ENCODE measurements at places on chromosomes 5 and 9.

DNA sequence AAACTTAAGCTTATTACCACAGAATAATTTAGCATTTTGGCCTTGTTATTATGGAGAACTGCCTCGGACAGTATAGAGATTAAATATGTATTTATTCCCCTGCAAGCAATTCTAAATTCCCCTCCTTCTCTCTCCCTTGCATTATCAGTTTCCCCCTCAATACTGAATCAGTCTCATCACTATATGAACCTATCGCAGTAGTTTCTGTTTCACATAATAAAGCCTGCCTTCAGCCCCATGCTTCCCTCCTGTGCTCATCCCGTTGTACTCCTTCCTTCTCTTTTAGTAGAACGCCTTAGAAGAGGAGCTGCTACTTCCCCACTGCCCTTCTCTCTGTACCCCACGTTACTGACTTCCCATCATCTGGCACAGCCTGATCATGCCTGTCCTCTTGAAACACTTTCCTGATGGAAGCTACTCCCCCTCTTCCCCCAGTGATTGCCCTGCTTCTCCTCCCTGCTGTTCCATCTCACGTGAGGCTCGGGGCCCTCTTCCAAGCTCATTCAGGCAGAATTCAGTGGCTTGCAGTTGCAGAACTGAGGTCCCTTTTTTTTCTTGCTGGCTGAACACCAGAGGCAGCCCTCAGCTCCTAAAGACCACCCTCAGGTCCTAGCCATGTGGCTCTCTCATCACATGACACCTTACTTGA, 93.4 kb downstream of the PPIC start:
- DNase-seq, result no peak

- DNase-seq, result peak; percentile 69
These were observed 1.3 kb downstream of the GABBR2 start for GRCh38 chr9:98707166-98708102.

DNA sequence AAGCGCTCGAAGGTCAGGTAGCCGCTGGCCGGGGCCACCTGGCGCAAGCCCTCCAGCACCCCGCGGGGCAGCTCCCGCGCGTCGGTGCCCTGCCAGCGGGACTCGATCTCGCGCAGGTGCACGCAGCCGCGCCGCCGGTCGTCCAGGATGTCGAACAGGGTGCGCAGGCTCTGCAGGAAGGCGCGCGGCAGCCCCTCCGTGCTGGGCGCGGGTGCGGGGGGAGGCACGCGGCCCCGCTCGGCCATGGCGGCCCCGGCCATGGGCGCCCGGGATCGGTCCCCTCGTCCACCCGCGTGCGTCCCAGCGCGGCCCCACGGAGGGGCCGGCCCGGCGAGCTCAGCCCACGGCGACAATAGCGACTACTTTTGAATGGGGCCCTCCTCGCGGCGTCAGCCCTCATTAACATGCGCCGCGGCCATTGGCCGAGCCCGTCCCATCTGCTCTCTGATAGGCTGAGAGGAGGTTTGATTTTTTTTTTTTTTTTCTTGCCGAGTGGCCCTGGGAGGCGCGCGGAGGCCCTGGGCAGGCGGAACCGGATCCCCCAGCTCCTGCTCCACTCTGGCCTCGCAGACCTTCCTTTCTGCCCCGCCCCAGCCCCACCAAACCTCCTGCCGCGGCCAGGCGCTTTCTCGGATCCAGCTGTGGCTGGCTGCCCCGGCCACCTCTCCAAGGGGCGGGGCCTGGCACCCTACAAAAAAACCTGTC, at the start of gene SAPCD2:
Gene SAPCD2 (minus strand): TSS at position 357 of the 705 bp plus-strand sequence. CDS start 97 bp downstream, at position 260.
- DNase-seq, result peak; percentile 63

DNA sequence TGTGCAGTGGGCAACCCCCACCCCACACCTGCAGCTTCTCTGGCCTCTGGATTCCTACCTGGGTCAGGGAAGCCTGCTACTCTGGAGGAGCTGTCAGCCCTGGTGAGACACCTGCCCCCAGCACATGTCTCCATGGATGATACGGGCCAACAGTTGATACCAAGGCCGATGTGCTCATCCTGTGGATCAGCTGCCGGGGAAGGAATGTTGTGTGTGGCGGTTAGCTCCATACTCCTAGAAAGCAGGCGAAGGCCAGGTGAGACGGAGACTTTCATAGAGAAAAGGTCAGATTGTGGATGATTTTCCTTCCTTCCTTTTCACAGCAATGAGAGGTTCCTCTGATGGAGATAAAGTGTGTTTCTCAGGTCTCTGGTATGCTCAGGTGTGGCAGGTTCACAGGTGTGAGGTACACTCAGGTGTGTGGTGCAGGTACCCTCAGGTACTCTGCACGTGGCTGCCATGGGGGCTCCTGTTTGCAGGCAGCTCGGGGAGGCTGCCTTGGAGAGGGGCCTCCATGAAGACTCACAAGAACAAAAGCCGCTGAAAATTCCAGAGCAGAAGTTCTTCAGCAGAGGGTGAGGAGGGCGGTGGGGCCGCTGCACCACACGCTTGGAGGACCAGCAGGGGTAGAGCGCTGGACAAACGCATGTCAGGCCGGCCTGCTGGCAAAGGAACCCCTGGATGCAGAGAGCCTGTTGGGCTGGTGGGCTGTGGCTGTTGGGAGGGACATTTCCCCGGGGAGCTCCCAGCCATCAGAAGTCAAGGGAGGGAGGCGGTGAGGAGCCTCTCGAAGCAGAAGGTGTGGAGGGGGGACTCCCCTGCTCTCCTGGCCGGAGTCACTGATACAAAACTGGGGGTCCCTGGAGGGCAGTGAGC, 5.1 kb upstream of the AHRR start:
- no peak for DNase-seq
